ENCODE measurements at places on chromosomes 11 and 22.
A peak's percentile ranks its signal among the peaks of the same experiment; 100 is the strongest.

GRCh38 chr22:39997939-39998726, 3.4 kb downstream of the FAM83F start:
- no peak for DNase-seq

DNA sequence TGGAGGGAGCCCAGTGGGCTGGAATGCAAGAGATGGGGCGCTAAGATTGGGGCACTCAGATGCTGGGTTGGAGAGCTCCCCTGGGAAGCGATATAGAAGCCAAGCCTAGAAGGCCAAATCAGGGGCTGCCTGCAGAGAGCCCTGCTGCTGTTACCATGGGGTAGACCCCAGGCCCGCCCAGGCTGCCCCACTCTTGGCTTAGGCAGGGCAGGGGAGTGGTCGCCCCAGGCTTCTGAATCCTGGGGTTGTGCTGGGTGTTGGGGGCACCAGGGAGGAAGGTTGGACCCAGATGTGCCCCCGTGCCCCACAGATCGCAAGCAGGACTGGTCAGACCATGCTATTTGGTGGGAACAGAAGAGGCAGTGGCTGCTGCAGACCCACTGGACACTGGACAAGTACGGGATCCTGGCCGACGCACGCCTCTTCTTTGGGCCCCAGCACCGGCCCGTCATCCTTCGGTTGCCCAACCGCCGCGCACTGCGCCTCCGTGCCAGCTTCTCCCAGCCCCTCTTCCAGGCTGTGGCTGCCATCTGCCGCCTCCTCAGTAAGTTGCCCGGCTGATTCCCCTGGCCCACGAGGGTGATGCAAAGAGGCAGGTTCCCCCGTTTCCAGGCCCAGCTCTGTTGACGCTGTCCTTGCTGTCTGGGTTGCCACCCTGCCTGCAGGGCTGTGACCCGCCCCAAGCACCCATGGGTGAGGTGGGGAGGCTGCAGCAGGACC, 3.9 kb downstream of the FERMT3 start:
- no peak for DNase-seq

GRCh38 chr11:111379602-111380136, 594 bp upstream of the POU2AF1 start:
- no peak for DNase-seq

DNA sequence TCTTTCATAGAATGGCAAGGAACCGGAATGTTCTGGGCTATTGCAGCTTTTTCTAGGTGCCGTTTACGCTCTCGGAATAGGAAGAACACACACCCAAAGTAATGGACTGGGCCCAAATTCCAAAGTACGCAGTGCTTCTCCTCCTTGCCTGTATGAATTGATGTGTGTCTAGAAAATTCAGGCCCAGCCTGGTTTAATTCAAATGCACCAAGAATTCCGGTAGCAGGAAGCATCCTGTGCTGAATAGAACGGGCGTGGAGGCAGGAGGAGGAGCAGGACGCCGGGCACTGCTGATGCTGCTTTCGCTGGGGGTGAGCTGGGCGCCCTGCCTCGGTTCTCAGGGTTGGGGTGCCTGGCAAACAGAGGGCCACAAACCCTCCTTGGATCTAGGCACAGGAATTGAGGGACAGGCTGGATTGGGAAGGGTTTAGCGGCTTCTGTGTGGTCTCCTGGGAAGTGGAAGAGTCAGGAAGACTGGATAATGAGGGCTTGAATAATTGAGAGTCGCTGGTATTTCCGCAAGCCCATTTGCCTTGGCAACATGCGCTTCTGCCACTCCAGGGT, 2.0 kb downstream of the PARVB start:
- DNase-seq, result peak; percentile 45

- DNase-seq, result no peak
These were observed 6.2 kb downstream of the GRAP2 start for GRCh38 chr22:39907047-39907446.

- DNase-seq, result no peak
These were observed 39.4 kb upstream of the RTL6 start for GRCh38 chr22:44537467-44537866.

Measured in GM06990 (cell line).